ENCODE measurements at places on chromosomes 3 and 15.

DNA sequence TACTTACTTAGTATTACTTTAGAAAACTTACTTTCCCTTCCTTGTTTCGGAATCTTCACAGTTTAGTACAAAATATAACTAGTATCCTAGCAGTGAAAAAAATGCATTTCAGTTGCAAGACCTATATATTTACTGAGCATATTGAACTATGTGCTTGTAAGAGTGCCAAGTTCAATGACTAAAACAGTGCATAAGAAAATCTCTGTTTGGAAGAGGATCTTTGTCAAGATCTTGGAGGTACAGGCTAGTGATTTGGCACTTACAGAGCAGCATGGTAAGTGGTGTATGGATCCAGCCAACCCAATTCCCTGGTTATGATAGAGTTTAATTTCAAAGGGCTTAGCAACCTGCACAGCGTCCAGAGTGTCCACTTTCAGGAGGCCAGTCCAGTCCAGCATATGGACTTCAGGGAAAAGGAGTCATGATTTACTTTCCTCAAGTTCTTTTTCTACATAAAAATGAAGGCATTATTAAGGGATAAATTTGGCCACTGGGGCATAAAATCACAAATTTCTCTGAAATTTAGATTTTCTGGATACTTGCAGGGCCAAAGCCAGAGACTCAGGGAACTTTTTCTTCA, 625.8 kb upstream of the BCHE start:
- H3K4me1 ChIP-seq: no peaks in the 10 kb centered on the region
- no peak overlapping the region for H3K27ac ChIP-seq
- no peaks in the 10 kb centered on the region for H3K27me3 ChIP-seq
- H3K36me3 ChIP-seq: no peaks in the 10 kb centered on the region
- H3K4me3 ChIP-seq: no peak overlapping the region
- no peak for DNase-seq

DNA sequence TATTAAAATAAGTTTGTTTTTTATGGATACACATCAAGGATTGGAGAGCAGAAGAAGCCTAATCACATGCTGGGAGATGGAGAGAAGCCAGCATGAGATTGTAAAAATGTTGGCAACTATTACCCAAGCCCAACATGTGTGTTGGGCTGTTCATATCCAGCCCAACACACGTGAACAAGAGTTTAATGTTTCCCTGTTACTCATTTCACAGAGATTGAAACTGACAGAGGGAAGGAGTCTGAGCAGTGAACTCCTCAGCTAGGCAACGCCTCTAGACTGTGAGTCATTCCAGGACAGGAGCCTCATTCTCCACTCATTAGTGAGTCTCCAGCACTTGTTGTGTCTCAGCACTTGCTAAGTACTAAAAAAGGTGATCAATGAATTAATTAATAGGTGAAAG, 43.2 kb upstream of the CMSS1 start:
- DNase-seq: no peak
- H3K27ac ChIP-seq: peak overlapping the region; percentile 48
- peaks cover 3% of the 10 kb centered on the region for H3K4me1 ChIP-seq
- no peaks in the 10 kb centered on the region for H3K27me3 ChIP-seq
- H3K36me3 ChIP-seq: no peaks in the 10 kb centered on the region

DNA sequence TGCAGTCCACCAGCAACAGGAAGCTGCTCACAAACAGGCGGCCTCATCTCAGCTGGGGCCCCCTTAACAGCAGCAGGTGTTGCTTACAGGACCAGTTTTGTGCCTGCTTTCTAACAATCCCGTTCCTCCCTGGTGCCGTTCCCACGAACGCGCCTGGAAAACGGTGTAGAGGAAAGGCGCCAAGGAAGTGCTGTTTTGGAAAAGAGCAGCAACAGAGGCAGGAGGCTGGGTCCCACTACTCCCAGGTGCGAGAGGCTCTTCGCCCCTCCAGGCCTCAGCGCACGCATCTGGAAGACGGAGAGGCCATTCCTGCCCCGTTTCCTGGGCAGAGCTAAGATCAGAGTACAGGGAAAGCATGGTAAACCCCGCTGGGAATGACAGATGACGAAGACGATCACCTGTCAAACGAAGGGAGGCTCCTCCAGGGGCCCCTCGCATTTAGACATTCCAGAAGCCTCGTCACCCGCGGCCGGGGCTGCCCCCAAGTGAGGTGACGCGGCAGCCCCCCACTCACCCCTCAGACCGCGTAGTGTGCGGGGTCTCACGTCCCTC, 603 bp downstream of the SCAPER start:
- peak overlapping the region; percentile 91 for H3K4me3 ChIP-seq
- no peaks in the 10 kb centered on the region for H3K36me3 ChIP-seq

DNA sequence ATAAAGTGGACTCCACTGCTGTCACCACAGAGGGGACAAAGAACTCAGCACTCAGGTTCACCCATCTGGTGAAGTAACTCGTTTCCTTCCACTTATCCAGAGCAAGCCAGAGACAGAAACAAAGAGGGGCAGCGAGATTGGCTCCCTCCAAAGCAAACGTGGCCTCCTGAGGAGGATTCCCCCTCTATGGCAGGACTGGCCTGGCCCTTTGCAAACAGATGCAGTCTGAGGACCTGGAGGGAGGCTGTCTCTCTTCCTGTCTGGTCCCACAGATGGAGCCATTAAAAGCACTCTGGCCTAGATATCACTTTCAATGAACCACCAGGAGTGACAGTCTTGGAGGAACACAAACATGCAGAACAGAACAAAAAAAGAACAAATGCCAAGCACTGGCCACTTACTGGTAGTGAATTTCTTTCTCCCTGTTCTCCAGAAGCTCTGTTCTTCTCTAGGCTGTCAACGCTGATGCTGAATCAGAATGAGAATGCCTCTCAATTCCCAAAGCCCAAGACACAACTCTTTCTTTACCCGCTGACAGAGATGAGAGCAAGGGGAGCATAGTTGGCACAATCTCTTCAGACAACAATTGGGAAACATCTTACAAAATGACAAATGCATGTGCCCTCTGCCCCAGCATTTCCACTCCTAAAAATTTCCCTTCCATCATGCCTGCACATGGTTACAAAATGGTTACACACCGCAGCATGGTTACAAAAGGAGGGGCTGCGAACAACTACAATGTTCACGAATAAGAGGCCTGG, 14.3 kb downstream of the KLHL25 start:
- H3K36me3 ChIP-seq: no peaks in the 10 kb centered on the region
- no peak overlapping the region for H3K27ac ChIP-seq
- DNase-seq: no peak
- H3K4me1 ChIP-seq: no peaks in the 10 kb centered on the region
- H3K27me3 ChIP-seq: no peaks in the 10 kb centered on the region
- no peak overlapping the region for H3K4me3 ChIP-seq

DNA sequence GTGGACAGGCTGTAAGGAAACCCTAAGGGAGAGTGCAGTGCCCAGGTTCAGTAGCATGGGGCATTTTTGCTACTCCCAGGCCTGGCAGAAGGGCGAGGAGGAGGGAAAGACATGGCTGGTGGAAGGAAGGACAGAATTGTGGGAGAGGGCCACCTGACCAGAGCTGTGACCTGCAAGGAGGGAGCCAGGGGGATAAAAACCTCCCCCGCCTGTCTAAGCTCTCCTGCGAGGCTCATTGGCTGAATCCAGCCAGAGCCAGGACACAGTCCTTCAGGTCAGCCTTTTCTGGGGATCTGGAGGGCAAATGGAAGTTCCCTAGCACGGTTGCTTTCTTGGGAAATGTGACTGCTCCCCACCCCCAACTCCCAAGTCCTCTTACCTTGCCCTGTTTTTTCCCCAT, 13.3 kb upstream of the ANKDD1A start:
- no peak overlapping the region for H3K4me3 ChIP-seq
- DNase-seq: no peak
- no peaks in the 10 kb centered on the region for H3K4me1 ChIP-seq

GRCh38 chr3:126291537-126291936, 65.7 kb downstream of the KLF15 start:
- no peak overlapping the region for H3K4me3 ChIP-seq
- H3K4me1 ChIP-seq: no peaks in the 10 kb centered on the region
- H3K36me3 ChIP-seq: no peaks in the 10 kb centered on the region
- H3K27ac ChIP-seq: no peak overlapping the region
- H3K27me3 ChIP-seq: no peaks in the 10 kb centered on the region

DNA sequence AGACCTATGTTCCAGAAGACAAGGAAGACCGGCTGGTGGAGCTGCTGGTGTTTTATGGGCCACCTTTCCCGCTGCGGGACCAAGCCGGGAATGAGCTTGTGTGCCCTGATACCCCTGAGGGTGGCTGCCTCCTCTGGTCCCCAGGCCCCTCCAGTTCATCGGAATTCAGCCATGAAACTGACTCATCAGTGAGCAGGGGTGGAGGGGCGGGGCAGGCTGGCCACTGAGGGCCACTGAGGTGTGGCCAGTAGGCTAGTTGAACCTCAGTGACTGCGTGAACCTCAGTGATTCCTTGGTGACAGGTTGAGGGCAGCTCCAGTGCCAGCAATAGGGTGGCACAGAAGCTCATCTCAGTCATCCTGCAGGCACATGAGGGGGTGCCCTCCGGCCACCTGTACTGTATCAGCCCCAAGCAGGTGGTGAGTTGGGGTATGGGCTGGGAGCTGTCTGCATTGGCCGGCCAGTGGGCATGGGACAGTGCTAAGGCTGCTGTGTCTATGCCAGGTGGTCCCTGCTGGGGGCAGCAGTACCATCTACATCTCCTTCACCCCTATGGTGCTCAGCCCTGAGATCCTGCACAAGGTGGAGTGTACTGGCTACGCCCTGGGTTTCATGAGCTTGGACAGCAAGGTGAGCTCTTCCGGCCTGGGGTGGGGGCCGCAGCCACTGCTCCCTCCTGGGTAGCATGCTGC, 20.3 kb downstream of the ACAA1 start:
- H3K4me1 ChIP-seq: no peaks in the 10 kb centered on the region
- DNase-seq: no peak
- H3K27me3 ChIP-seq: no peaks in the 10 kb centered on the region
- H3K27ac ChIP-seq: no peak overlapping the region
- no peaks in the 10 kb centered on the region for H3K36me3 ChIP-seq
- H3K4me3 ChIP-seq: no peak overlapping the region

- H3K27me3 ChIP-seq: no peaks in the 10 kb centered on the region
- no peak overlapping the region for H3K4me3 ChIP-seq
- H3K4me1 ChIP-seq: no peaks in the 10 kb centered on the region
- H3K27ac ChIP-seq: no peak overlapping the region
- no peak for DNase-seq
These were observed 1.5 kb downstream of the CD80 start for GRCh38 chr3:119557877-119558269.

DNA sequence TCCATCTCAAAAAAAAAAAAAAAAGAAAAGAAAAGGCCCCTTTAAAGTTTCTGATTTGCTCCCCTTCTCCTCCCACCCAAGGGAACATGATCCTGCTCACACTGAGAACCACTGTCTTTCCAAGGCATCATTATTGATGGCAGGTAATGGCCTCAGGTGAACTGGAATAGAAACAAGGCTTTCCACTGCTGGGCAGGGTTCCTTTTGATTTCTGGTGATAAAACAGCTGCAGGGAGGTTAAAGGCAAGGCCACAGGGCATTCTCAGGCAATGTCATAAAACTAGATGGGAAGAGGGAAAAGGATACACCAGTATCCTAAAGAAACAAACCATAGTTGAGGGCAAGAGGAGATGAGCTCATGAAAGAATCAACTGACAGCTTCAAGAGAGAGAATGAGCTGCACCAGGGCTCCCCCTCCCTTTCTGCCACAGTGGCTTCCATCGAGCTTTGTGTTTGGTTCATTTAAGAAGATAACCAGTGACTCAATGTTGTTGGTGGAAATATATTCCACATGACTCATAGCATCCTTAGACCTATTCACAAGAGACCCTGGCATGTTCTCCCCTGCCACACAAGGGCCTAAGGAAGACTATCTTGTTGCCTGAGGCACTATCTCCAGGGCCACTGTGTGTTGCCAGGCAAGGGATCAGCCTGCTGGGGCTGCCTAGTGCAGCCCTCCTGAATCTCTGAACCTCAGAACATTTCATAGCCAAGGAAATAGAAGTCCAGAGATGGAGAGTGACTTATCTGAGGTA, 86.4 kb downstream of the WDR76 start:
- no peaks in the 10 kb centered on the region for H3K36me3 ChIP-seq
- peaks cover 4% of the 10 kb centered on the region for H3K4me1 ChIP-seq
- no peak for DNase-seq
- H3K4me3 ChIP-seq: no peak overlapping the region
- H3K27ac ChIP-seq: no peak overlapping the region

GRCh38 chr15:40281057-40281800, 1.6 kb downstream of the ANKRD63 start:
- no peaks in the 10 kb centered on the region for H3K4me1 ChIP-seq
- no peaks in the 10 kb centered on the region for H3K36me3 ChIP-seq
- no peak overlapping the region for H3K4me3 ChIP-seq

- no peak overlapping the region for H3K4me3 ChIP-seq
- no peak for DNase-seq
- no peaks in the 10 kb centered on the region for H3K36me3 ChIP-seq
- no peak overlapping the region for H3K27ac ChIP-seq
- no peaks in the 10 kb centered on the region for H3K27me3 ChIP-seq
These were observed 259.6 kb upstream of the ZNF717 start for GRCh38 chr3:76044601-76045600.

DNA sequence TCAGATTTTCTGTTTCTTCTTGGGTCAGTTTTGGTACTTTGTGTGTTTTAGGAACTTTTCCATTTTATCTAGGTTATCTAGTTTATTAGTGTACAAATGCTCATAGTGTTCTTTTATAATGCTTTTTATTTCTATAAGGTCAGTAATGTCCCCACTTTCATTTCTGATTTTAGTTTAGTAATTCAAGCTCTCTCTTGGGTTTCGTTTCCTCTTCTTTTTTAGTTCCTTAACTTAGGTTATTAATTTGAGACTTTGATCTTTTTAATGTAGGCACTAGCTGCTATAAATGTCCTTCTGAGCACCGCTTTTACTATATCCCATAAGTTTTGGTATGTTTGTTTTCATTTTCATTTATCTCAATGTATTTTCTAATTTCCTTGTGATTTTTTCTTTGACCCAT, 27.0 kb upstream of the CD200R1L start:
- H3K4me3 ChIP-seq: no peak overlapping the region
- H3K27me3 ChIP-seq: no peaks in the 10 kb centered on the region
- no peak overlapping the region for H3K27ac ChIP-seq
- no peaks in the 10 kb centered on the region for H3K4me1 ChIP-seq
- no peaks in the 10 kb centered on the region for H3K36me3 ChIP-seq

DNA sequence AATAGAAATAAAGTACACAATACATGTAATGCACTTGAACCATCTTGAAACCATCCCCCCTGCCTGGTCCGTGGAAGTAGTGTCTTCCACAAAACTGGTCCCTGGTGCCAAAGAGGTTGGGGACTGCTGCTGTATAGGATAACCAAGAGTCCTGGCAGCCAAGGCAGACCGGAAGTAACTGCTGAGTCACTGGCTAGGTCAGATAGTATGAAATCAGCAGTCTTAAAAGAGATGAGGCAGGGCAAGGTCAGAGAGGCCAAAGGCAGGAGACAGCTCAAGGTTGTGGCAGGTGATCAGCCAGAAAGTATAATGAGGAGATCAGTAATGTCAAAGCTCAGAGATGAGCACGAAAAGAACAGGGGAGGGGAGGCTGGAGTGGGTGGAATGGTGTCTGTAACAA, 60.2 kb downstream of the MAP3K13 start:
- H3K27ac ChIP-seq: no peak overlapping the region
- H3K27me3 ChIP-seq: no peaks in the 10 kb centered on the region
- H3K4me1 ChIP-seq: no peaks in the 10 kb centered on the region
- H3K36me3 ChIP-seq: no peaks in the 10 kb centered on the region
- H3K4me3 ChIP-seq: no peak overlapping the region
- no peak for DNase-seq

Measured in aorta (tissue), 5 donors.